ENCODE measurements at places on chromosomes 6 and 20.

DNA sequence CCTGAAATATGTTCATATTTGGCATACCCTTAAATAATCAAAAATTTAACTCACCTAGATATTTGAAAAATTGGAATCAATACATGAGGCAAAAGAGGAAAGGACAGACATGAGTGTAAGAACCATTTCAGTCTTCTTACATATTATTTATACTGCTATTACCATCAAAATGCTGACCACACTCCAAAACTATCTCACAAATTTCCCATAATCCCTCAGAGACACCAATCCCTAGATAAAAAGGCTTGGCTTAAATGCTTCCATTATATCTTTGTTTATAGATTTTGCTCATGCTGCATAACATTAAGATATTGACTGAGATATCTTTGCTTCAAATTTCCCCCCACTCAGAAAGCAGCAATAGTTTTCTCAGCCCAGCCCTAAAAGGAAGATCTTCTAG is 11.7 kb upstream of the NT5DC1 start:
- DNase-seq = no peak

GRCh38 chr6:155196911-155197310 is 66.9 kb upstream of the CLDN20 start:
- DNase-seq = no peak

DNA sequence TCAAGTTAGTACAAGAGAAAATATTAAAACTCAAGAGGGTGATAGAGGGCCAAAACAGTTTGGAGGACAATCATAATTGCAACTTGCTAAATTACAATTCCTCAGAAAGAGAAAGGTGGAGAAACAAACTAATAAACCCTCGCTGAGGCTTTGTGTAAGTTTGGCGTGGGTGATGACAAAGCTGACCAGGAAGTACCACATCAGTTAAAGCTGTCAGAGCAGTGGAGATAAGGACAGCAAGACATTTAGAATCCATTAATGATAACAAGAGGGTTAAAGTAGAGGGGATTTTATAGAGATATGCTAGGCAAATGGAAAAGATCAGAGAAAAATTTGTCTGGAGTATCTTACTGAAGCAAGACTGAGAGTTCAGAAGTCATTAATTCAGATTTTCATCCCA is 334.4 kb downstream of the TFAP2B start:
- no peak for DNase-seq

- no peak for DNase-seq
These were observed 1.0 kb downstream of the HELZ2 start for GRCh38 chr20:63572788-63573646.

Data from GM20000 (cell line).